ENCODE measurements at places on chromosomes 6 and 20. TPM values are rescaled to one million over a fixed set of nuclear protein-coding genes. Genes with fewer than 3 reads are reported as not detected.

Gene PI3
- 1.7 TPM for total RNA-seq

Gene ELOVL2
- total RNA-seq, result 0.31 TPM

Gene SNAI1
- 5.8 TPM for total RNA-seq

Gene ARMC12
- 1.5 TPM for total RNA-seq

Gene WTAP
- 111 TPM for total RNA-seq

Gene SNAP25
- 16.3 TPM for total RNA-seq

DNA sequence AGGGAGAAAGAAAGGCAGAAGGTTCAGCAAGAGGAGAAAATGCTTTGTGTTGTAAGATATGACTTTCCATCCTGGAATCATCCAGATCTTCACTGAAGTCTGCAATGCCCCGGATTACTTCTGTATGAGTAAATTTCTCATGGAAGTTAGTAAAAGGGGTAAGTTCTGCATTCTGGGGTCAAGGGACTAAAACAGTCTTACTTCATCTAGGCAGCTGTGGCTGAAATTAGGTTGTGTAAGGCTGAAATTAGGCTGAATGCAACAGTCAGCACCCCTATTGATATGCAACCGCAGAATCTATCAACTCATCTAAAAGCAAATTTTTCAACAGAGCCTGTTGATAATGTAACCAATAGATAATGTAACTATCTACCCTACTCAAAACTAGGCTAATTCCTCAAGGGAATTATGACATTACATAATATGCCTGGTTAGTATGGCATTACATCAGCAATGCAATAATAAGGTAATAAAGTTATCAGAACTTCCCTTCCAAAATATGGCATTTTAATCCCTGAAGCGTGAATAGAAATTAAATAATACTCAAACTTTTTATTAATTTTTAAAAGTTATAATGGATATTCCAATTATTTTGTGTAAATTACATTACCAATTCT, 671.7 kb upstream of the CITED2 start:
- no peak for DNase-seq

DNA sequence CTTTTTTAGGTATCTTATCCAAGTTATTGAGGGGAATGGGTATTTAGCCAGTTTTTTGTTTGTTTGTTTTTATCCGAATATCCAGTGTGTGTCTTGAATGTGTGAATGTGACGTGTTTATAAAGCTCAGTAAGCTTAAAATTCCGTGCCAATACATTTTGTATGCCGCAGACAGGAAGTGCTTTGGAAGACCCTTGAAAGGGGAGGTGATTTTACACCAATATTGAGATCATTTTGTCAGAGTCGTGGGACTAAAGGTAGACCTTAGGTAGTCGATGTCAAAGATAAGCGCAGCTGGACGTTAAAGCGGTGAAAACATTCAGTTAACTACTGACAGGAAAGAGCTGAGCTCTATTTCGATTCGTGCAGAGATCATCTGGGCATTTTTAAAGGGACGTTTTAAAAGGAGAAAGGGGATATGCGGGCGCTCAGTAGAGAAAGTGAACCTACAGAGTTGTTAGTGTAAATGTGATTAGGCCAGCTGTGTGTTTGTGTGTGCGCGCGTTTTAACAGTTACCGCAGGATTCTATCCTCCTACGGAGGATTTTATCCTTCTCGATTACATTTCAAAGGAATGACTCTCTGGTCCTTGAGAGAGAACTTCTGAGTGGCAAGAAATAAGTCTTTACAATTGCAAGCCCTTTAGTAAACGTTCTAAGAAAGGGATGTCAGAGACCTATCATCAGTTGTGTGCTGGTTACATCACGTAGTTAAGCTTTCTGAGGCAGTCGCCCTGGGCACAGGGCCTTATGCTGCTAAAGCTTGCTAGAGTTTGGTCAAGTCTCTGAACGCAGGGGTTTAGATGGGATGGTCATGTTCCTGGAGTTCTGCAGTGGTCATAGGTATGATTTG, 625 bp upstream of the ECHDC1 start:
- DNase-seq, result no peak

- DNase-seq, result peak; percentile 79
Observed at GRCh38 chr6:4647414-4648365, 128.5 kb upstream of the CDYL start.

- DNase-seq, result peak; percentile 7
Observed at GRCh38 chr20:23268792-23269354, 81.7 kb upstream of the NXT1 start.

DNA sequence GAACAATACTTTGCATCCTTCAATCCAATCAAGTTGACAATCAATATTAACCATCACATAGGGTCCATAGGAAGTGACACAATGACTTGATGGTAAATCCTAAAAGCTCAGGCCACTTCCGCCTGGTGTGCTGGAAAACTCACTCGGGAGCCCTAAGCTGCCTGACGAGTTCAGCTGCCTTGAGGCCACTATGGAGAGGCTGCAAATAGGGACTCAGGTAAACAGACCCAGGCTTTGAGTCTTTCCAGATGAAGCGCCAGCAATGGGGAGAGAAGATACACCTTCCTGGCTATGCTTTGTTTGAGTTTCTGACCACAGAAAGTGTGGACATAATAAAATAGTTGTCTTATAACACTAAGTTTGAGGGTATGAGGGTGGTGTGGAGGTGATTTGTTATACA, 112.6 kb downstream of the GPR63 start:
- DNase-seq, result no peak

- DNase-seq, result no peak
Observed at GRCh38 chr6:131083687-131084086, 20.6 kb upstream of the EPB41L2 start.

GRCh38 chr6:113428702-113429101, 428.4 kb upstream of the MARCKS start:
- no peak for DNase-seq

- DNase-seq, result no peak
Observed at GRCh38 chr6:18432180-18432579, 45.0 kb downstream of the RNF144B start.
